ENCODE measurements at places on chromosomes 2 and 18.

- no peak for DNase-seq
These were observed 199.7 kb downstream of the MYO3B start for GRCh38 chr2:170377500-170378207.

- no peak for DNase-seq
These were observed 59.7 kb upstream of the TMEM18 start for GRCh38 chr2:736939-737338.

DNA sequence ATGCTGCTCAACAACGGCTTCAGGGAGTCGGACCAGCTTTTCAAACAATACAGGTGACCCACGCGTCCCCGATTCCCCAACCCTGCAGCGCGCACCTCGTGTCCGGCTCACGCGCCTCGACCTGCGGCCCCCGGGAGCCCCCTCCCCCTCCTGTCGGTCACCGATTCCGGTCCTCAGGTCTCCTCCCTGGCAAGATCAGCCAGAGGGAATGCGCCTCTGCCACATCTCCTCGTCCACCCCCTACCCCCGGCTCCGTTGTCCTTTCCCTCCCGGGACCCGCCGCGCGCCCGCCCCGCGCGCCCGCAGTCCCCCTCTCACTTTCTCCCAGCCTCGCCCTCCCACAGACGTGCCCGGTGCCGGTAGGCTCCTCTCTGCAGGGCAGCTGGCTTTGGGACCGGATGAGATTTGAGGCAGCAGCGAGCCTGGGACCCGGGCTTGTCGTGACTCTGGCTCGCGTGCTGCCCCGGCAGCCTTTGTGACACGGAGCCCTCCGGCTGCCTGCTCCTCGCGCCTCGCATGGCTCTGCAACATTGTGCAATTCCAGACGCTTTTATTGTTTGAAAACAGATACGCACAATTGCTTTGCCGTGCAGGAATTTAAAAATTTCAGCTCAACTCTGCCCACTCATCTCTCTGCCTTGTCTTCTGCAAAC is 558 bp downstream of the TTC39C start:
- no peak for DNase-seq

GRCh38 chr2:76711490-76711889 is 810.7 kb downstream of the LRRTM4 start:
- DNase-seq = no peak

GRCh38 chr2:85652056-85652455 is 15.9 kb downstream of the SFTPB start:
- no peak for DNase-seq

- DNase-seq = no peak
These were observed 71.0 kb downstream of the STPG4 start for GRCh38 chr2:47083886-47084687.

DNA sequence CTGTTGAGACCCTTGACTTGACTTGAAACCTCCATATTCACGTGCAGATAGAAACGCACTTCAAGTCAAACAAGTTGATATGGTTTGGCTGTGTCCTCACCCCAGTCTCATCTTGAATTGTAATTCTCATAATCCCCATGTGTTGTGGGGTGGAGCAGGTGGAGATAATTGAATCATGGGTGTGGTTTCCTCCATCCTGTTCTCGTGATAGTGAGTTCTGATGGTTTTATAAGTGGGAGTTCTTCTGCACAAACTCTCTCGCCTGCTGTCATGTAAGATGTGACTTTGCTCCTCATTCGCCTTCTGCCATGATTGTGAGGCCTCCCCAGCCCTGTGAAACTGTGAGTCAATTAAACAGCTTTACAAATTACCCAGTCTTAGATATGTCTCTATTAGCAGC is 21.4 kb downstream of the SLC3A1 start:
- no peak for DNase-seq

DNA sequence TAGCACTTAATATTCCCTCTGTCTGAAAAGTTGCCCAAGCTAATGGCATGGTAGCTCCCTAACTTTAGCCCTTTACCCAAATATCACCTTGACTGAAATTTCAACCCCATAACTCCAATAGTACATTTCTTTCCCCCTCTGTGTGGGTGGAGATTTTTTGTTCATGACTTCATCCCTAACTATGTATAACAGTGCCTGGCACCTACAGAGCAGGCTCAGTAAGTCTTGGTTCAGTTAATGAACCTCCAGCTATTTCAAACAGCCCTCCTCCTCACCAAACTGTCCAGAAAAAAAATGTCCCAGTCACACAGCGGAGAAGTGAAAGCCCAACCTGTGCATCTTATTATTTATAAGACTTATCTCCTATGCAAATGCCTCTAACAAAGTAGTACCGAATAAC is 18.6 kb downstream of the BUB1 start:
- no peak for DNase-seq

GRCh38 chr18:26268454-26268853 is 42.2 kb downstream of the TAF4B start:
- DNase-seq = peak; percentile 26

DNA sequence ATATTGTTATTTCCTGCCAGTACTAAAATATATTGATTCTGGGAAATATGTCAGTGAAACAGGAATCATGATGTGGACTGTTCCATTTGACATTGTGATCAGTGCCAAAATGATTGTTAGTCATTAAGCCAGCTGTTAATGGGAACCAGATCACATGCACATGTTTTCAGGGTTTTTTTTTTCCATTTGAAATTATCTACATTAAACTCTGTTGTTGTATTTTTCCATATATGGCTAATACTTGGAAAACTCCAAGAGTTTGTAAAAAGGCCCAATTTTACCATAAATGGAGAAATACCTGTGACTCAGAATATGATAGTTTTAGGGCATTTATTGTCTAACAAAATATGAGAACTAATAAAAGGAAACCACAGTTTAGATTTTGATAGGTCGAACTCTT is 13.4 kb downstream of the ITGAV start:
- no peak for DNase-seq

DNA sequence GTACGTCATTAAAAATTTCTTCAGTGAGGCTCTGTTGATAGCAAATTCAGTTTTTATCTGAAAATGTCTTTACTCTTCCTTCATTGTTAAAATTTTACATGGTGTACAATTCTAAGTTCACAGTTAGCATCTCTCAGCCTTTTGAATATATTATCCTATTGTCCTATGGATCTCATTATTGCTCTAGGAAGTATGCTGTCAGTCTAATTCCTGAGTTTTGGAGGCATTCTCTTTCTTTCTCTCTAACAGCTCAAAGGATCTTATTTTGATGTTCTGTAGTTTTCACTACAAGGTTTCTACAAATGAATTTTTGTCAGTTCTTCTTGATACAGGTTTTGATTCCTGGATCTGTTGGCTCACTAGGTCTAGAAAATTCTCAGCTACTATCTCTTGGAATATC is 2.9 kb upstream of the ACMSD start:
- no peak for DNase-seq

DNA sequence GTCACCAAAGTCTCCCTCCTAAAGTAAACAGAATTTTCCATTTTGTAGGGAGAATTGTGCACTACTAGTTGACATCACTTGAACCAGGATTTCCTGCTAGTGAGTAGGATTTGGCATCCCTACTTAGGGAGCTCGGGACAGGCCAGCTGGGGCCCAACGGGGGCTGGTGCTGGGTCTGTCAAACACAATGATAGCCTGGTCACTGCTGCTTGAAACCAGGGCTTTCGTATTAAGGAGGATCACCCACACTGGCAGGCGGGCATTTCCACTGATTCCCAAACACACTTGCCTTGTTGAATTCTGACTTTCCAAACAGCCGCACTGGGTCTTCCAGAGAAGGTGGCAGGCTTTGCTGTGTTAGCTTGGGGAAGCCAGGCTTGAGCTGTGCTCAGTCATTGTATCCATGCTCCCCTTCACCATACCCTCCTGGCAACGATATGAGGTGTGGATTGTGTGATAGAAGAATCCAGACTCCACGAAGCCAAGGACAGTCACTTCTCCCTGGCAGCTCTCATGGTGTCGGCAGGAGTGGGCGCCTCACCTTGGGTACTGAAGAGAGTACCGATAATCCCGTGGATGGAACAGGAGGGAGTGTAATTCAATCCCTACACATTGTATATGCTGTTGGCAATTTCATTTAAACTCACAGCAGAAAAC is 7.5 kb downstream of the GDF7 start:
- DNase-seq = no peak

DNA sequence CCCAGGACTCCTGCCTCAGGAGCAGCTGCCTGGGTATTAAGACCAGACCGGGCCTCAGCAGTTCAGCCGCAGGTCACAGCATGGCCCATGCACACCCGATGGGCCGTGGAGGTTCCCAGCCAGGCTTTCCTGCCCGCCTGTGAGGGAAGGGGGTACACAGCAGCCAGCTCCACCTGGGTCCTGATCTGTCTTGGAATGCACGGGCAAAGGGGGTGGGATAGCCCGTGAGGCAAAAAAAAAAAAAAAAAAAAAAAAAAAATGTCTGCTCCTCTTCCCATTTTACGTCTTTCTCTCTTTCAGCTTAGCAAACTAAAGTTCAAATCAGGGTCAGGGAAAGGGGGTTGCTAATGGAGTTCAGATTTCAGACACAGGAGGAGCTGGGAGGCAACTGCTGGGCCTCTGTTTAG is 385.2 kb downstream of the TNS1 start:
- no peak for DNase-seq

- DNase-seq = no peak
These were observed 37.8 kb downstream of the SH3RF3 start for GRCh38 chr2:109166811-109167210.

DNA sequence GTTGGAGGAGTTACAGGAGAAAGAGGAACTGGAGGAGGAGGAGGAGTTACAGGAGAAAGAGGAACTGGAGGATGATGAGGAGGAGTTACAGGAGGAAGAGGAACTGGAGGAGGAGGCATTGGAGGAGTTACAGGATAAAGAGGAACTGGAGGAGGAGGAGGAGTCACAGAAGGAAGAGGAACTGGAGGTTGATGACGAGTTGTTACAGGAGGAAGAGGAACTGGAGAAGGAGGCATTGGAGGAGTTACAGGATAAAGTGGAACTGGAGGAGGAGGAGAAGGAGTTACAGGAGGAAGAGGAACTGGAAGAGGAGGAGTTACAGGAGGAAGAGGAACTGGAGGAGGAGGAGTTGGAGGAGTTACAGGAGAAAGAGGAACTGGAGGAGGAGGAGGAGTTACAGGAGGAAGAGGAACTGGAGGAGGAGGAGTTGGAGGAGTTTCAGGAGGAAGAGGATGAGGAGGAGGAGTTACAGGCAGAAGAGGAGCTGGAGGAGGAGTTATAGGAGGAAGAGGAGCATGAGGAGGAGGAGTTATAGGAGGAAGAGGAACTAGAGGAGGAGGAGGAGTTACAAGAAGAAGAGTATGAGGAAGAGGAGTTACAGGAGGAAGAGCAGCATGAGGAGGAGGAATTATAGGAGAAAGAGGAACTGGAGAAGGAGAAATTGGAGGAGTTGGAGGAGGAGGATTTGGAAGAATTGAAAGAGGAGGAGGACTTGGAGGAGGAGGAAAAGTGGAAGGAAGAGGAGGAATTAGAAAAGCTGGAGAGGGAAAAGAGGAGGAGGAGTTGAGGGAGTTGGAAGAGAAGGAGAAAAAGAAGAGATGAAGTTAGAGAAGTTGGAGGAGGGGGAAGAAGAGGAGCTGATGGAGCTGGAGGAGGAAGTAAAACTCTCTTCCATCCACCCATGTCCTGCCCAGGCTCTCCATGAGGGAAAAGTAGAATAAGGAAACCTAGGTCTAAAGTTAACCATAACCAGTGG is 37.2 kb downstream of the CLASP1 start:
- DNase-seq = no peak

GRCh38 chr2:101204400-101205115 is 48.1 kb upstream of the CNOT11 start:
- DNase-seq = no peak

DNA sequence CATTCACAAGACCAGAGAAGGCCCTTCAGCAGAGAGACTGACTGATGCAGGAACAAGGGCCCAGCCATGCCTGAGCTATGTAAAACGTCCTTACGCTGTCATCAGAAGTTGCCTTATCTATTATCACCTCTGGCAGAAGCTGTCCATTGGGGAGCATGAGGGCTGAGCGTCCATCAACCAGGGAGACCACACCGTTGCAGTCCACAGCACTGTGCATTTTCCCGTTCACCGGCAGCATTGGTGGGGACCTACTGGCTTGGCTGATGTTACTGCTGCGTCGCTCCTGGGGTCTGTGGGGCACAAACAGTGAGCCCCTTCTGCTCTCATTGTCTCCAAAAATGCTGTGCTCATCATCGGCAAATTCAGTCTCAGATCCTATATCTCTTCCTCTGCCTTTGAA is 91.4 kb downstream of the SCN9A start:
- no peak for DNase-seq

- no peak for DNase-seq
These were observed 152.3 kb downstream of the DTNB start for GRCh38 chr2:25521126-25521525.

- no peak for DNase-seq
These were observed 32.6 kb upstream of the KCMF1 start for GRCh38 chr2:84938194-84938879.

GRCh38 chr2:239890206-239890746 is 134.9 kb downstream of the NDUFA10 start:
- DNase-seq = no peak

- peak; percentile 94 for DNase-seq
These were observed 9.2 kb downstream of the SEPTIN10 start for GRCh38 chr2:109604597-109604996.

DNA sequence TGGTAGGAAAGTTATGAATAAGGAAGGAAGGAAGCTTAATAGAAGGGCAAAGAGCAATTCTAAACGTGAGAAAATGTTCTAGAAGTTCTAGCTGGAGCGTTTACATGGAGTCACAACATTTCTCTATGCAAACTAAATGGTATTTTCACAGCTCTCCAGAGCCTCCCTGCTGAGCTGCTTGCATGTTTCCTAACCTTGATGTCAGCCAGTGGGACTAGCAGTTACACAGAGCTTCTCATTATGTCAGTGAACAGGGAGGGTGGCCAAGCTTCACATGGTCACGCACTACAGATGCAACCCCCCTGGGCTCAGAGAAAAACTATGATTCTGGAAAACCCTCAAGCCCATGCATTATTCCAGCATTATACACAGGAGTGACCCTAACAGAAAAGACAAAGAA is 153.4 kb upstream of the CCDC150 start:
- no peak for DNase-seq

GRCh38 chr2:232795920-232796319 is 19.6 kb upstream of the KCNJ13 start:
- DNase-seq = no peak
